ENCODE measurements at places on chromosomes 16 and 17.

GRCh38 chr17:50863931-50864330 lies 2.2 kb downstream of the TOB1 start:
- no peak for DNase-seq

DNA sequence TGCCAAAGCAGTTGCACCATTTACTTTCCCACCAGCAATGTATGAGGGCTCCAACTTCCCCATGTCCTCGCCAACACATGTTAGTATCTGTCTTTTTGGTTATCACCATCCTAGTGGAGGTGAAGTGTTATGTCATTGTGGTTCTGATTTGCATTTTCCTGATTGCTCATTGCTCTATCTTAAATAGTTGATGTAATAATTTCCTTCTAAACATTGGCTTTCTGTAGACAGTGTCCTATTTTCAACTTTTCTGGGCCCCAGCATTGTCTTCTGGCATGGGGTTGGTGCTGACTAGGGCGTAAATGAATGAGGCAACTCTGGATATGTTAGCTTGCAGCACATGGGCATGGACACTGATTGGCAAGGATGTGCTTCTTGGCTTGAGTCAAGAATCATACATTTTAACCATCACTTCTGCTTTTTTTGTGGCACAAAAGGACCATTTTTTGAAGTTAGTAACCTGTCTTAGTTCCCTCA lies 25.1 kb downstream of the PLCG2 start:
- DNase-seq = no peak

DNA sequence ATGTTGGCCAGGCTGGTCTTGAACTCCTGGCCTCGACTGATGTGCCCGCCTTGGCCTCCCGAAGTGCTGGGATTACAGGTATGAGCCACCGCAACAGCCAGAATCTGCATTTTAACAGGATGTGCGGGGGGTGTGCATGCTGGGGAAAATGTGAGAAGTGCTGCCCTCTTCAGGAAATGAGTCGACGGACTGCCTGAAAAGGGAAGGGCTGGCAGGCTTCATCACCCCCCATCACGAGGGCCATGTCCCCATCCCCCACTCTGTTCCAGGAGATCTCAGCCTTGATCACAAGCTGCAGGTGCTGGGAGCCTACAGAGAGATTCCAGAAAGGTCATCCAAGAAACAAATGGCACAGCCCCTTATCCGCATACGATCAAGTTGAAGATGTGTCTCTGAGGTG lies 195.3 kb upstream of the RPL38 start:
- DNase-seq = no peak

- no peak for DNase-seq
Observed at GRCh38 chr16:72841506-72841905, 206.4 kb downstream of the ZFHX3 start.

DNA sequence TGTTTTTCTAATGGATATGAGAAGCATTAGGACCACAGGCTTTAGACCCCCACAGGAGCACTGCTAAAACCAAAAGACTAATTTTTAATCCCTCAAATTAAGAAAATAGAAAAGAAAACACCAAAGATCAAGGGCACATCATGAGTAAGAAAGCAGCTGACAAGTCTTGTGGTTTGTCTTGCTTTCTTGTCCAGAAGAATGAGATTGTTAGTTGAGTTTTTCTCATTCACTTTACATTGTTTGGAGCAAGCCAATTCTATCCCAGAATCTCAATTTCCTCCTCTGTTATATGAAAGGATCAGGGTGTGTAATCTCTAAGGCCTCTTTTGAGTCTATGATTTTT lies 899.0 kb downstream of the KCNJ2 start:
- DNase-seq = no peak

DNA sequence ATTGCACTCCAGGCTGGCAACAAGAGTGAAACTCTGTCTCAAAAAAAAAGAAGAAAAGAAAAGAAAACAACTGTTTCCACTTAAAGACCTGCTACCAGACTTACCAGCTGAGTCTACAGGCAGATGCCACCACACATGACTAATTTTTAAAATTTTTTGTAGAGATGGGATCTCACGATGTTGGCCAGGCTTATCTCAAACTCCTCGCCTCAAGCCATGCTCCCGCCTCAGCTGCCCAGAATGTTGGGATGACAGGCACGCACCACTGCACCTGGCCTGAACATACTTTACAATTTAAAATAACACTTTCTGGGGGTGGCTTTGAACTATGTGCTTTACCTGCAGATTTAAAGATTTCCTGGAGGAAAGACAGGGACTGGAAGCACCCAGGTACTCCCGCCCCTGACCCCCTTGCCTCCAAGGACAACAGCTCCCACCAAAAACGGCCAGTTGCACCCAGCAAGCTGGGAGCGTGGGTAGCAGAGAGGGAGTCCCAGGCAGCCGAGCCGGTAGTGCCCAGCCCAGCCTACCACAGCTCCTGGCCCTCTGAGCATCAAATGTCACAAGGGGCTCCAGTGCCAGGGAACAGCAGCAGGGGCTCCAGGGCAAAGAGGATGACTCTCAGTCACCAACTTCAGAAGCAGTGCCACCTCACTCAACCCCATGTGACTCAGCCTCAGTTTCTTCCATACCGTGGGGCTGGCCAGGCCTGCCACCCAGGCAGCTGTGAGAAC lies 262.9 kb downstream of the PARN start:
- DNase-seq = no peak

DNA sequence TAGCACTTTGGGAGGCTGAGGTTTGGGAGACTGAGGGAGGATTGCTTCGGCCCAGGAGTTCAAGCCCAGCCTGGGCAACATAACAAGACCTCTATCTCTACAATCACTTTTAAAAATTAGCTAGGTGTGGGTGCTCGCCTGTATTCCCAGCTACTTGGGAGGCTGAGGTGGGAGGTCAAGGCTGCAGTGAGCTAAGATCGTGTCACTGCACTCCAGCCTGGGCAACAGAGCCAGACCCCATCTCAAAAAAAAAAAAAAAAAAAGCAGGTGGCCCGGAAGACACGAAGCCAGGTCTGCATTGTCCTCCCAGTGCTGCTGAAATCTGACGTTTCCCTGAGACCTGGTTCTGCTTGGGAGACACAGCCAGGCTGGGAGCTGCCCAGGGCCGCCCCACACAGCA lies 18.8 kb upstream of the TIMP2 start:
- DNase-seq = no peak

GRCh38 chr17:82752371-82753200 lies 721 bp downstream of the TBCD start:
- no peak for DNase-seq

- DNase-seq = no peak
Observed at GRCh38 chr16:15038689-15039088, 17.2 kb downstream of the NTAN1 start.

GRCh38 chr17:59964482-59965328 lies at the start of gene RNFT1:
RNFT1 (minus strand) TSS chr17:59964740; CDS start chr17:59964663, 77 bp downstream.
- DNase-seq = peak; percentile 82

Measured in amygdala (tissue), 56 donors.